Mesendoderm (in vitro differentiated cells): ENCODE measurements at places on chromosomes 5 and 9.

- peak; percentile 52 for DNase-seq
Observed at GRCh38 chr5:163564321-163564938, 59.0 kb downstream of the MAT2B start.

DNA sequence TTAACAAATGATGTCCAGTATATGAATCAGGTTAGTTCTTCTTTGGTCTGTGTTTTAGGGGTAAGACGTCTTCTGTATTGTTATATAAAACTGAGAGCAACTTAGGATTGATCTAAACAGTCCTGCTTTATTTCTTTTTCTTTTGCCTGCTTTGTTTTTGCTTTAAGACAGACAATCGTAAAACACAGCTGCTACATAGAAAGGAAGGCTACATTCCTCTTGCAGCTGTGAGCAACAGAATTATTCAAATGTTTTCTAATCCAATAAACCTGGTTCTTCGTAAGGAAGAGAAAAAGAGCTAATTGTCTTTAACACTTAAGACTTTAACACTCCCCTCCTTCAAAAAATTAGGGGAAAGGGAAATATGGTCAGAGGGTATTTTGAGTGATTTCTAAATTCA, 14.6 kb downstream of the FGF1 start:
- DNase-seq = no peak

DNA sequence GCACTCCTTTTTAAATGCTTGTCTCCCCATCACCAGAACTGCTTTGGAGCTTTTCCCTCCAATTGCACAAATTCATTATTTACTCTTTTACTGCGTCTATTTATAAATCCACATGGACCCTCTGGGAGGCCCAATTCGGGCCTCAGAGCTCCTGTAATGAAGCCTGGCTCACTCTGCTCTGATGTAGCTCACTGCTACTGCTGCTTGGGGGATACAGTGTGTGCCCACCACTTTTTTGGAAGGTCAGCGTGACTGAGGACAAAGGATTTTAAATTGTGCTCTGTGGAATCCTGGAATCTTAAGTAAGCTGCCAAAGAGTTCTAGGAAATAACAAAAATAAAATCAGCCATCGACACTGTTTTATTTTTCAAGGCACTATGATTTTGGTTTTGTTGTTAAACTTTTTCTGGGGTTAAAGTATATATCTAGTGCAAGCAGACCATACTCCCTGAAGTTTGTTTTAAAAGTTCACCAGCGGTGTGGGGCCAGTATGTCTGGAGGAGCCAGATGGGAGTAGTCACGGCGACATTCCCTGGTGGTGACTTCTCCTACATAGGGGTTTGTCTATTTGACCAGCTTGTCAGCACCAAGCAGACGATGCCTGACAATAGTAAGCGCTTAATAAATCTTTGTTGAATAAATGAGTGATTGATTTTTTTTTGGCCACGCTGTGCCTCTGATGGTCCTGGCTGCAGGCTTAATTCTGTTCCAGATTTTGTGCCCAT, 142.8 kb downstream of the TMEM38B start:
- no peak for DNase-seq

DNA sequence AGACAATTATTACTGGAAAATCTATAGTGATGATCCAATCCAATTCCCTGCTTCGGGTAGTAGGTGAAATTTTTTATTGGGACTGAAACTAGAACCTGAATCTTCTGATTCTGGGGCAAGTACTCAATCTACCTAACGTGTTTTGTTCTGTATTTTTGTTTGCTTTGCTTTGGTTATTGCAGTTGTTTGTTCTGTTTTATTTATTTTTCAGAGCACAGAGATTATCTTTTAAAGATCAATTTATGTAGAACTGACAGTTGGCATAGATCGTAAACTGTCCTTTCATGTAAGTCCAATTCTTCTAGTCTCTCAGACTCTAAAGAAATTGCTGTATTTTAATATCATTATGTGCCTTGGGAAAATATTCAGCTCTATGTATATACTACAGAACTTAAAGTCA, 401.6 kb downstream of the ANXA1 start:
- no peak for DNase-seq

- DNase-seq = no peak
Observed at GRCh38 chr9:94643176-94643575, 3.9 kb upstream of the FBP1 start.

GRCh38 chr9:30020161-30020560, 2364.3 kb upstream of the ACO1 start:
- no peak for DNase-seq

- DNase-seq = no peak
Observed at GRCh38 chr9:137306066-137306849, 4.2 kb upstream of the NRARP start.

GRCh38 chr5:60463179-60463868, 236.6 kb downstream of the DEPDC1B start:
- DNase-seq = no peak

DNA sequence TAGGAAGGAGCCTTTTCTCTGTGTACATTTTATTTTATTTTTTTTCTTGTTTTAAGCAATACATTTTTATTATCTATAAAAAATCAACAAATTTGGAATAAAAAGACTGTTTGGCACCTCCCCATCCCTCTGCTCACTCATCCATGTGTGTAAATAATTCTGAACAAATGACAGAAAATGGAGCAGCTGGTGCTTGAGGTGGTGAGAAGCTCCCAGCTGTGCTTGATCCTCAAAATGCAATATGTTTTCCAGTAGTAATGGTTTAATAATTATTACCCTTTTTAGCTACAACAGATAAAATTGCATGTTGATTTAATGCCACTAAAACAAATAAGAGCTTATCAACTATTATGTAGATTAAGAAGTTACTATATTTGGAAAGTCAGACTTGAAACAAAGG, 132.5 kb downstream of the CDH18 start:
- no peak for DNase-seq

DNA sequence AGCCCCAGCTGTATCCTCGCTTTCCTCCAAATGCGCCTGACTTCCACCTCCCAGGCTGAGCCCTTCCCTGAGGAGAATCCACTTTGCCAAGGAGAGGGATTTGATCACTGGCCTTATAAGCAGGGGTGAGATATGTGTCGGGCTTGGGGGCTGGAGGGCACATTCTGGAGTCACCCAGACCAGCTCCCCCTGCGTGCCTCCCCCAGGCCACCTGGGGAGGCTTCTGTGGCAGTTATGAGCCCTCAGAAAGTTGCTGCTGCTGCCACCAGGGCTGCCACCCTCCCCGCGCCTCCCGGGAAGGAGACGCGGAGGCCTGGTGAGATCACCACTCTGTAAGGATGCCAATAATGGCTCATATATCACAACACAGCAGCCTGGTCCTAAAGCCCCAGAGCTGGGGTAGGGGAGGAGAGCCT, 211.5 kb downstream of the PAPPA start:
- peak; percentile 19 for DNase-seq

- DNase-seq = no peak
Observed at GRCh38 chr5:167271511-167271910, 1019.9 kb upstream of the WWC1 start.

DNA sequence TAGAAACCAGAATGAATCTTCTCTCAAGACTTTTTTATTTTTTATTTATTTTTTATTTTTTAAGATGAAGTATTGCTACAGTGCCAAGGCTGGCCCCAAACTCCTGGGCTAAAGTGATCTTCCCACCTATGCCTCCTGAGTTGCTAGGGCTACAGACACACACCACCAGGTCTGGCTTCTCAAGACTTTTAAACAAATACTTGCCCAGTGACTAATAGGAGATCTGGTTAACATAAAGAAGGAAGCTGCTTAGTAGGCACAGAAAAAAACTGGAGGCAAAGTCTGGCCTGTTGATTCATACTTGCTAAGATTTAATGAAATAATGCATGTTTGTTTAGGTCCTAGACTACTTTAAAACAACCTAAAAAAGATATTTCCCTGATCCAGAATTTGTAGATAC, 43.8 kb downstream of the SLC38A9 start:
- DNase-seq = peak; percentile 71

DNA sequence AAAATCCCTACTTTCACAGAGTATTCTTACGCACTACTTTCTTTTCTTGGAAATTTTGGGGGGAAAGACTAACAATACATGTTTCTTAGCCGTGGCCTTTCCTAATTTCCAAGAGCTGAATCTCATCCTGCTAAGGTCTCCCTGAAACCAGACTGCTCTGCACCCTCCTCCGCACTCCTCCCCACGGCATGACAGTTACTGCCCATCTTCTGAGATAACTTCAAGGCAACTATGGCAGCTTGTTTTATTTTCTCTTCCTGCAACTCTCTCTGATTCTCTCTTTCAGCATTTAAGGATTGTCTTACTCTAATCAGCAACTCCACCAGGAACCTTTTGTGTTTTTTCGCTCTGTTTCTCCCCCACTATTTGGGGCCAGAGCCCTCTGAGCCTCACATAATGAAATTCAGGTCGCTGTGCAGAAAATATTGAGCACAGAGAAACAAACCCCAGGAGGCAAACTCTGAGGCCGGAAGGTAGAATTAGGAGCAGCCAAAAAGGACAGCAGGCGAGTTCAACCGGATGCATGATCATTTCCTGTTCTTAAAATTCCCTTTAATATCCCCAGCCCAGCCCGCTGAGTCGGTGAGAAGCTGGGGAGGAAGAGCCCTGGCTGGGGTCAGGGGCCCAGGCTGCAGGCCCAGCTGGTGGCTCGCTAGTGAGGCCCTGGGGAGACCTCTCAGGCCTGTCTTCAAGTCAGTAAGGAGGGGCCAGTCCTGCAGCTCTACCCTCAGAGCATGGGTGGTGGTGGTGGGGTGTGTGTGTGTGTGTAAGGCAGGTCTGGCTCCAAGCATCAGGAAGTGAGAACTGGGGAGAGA, 213.6 kb upstream of the S1PR3 start:
- DNase-seq = no peak
